ENCODE measurements at places on chromosomes 5 and 9. TPM values are rescaled to one million over a fixed set of nuclear protein-coding genes. Genes with fewer than 3 reads are reported as not detected.

The SLC28A3 gene
- 0.21 TPM for total RNA-seq

The FRRS1L gene
- 146 TPM for total RNA-seq

The C7 gene
- total RNA-seq, result 2.0 TPM

- no peak for DNase-seq
Measured at GRCh38 chr9:38254151-38254550, 138.4 kb upstream of the ALDH1B1 start.

GRCh38 chr5:75319638-75320037, 17.4 kb upstream of the HMGCR start:
- no peak for DNase-seq

DNA sequence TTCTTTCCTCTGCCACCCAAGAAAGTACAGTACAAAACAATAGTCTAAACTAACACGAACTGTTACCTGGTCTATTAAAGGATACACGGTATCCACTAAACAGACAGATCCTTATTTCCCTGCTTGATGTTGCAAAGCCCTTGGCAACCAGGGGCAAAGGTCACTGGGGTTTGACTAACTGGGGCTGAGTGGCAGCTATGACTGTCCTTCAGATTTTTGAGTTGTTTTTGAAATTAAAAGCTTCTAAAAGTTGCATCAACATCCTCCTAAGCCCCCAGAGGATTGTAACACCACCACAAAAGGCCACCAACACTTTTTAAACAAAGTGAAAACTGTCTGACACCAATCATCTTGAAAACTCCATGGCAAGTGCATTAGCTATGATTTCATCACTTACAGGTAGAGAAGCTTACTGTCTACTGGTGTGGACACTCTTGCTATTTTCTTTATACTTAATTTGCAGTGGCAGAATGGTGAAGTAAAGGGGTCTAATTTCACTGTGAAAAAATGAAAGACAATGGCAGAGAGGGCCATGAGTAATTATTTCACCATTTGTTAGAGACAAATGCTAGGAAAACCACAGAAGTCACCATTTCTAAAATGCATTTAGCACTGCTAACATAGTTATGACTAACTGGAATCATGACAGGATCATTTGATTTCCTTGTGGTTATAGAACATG, 292.4 kb downstream of the EFNA5 start:
- no peak for DNase-seq

- DNase-seq, result no peak
Measured at GRCh38 chr5:95352691-95353090, 38.5 kb upstream of the FAM81B start.

GRCh38 chr5:155522540-155522939, 509.0 kb downstream of the KIF4B start:
- no peak for DNase-seq

- no peak for DNase-seq
Measured at GRCh38 chr5:127840198-127840524, 137.0 kb downstream of the CCDC192 start.
